ENCODE measurements at places on chromosomes 2 and 18.

- DNase-seq: no peak
Observed at GRCh38 chr2:165057931-165058330, 102.6 kb upstream of the SLC38A11 start.

DNA sequence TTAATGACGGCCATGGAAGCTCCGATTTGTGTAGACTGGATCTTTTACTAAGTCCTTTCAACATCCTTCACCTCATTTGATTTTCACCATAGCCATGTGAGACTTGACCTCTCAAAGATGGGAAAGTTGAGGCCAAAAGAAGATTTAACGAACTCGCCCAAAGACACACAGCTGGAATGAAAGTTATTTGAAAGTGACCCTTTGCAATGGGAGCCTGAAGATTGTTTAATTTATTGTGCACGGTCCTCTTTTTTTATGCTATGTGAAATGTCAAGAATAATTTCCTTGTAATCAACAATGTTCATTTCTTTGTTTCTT, 58.0 kb upstream of the COPS8 start:
- no peak for DNase-seq

- DNase-seq: no peak
Observed at GRCh38 chr2:65456064-65456463, 23.7 kb upstream of the SPRED2 start.

GRCh38 chr2:239590276-239590675, 189.5 kb upstream of the HDAC4 start:
- no peak for DNase-seq

GRCh38 chr2:144517866-144518747, 1.8 kb downstream of the ZEB2 start:
- no peak for DNase-seq

DNA sequence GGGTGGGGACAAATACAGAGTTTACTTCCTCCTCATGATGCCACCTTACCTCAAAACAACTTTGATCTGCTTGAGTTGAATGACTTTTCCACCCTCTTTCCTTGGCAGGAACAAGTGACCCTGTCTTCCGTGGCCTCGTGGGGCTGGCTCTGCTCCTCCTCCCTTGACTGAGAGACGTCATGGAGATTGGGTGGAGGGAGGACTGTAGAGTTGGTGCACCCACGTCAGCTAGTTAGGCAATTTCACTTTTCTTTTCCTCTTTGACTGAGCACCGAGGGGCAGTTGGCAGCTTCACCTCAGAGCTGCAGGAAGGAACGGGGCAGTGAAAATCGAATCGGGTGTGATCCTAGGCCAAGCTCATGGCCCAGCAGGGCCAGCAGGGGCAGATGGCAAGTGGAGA, at the start of gene SP140:
TSS of gene SP140 (plus strand) at position 251 of the 400 bp plus-strand sequence. CDS start at position 360, 109 bp downstream.
- DNase-seq: peak; percentile 72

- DNase-seq: no peak
Observed at GRCh38 chr18:26386002-26386401, 159.8 kb downstream of the TAF4B start.

DNA sequence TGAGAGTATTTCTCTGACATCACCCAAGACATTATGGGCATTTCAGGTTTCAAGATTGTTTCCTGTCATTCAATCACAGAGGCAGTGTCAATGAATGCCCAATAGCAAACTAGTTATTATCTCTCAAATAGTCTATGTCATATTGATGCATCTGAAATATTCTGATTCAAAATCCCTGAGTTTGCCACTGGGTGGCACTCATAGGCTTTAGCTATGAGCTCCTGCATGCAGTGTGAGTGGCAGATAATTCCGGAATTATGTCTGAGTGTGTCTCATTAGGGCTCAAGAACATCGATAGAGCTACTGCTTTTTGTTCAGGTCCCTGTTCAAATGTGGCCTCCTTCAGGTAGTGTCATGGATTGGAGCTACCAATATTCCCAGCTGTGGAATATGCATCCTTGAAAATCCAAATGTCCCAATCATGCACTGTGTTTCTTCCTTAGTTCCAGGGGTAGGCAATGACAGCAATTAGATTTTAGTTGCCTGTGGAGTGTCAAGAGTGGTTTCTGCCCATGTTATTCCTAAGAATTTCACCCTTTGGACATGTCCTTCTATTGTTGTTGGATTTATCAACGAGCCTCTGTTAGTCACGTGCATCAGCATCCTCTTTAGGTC, 7.8 kb upstream of the OR6B3 start:
- peak; percentile 23 for DNase-seq
